Vein endothelial cell (primary cell): ENCODE measurements at places on chromosomes 6 and 20. TPM values are rescaled to one million over a fixed set of nuclear protein-coding genes. Genes with fewer than 3 reads are reported as not detected.

Gene SLC35D3
- not detected in 2 replicates for total RNA-seq

Gene TCP11
- total RNA-seq, result 0.33 TPM in 1 of 2 replicates, not detected in the other

Gene PARD6B
- total RNA-seq, result 0.57 and 0.65 TPM in 2 replicates

Gene ANKRD66
- total RNA-seq, result not detected in 2 replicates

Gene SLC35F1
- under 0.01 TPM in 1 of 2 replicates, not detected in the other for total RNA-seq

Gene FAM209B
- total RNA-seq, result not detected in 2 replicates

Gene VNN1
- total RNA-seq, result 0.29 TPM in 1 of 2 replicates, not detected in the other

Gene MYT1
- not detected in 2 replicates for total RNA-seq

Gene OR12D3
- total RNA-seq, result not detected in 2 replicates

Gene TRIM40
- not detected in 2 replicates for total RNA-seq

Gene MROH8
- total RNA-seq, result 0.98 and 2.1 TPM in 2 replicates

Gene RAB22A
- total RNA-seq, result 14.7 and 18.8 TPM in 2 replicates

Gene USP49
- 3.2 and 3.9 TPM in 2 replicates for total RNA-seq

Gene MUC22
- total RNA-seq, result not detected in 2 replicates

Gene VARS2
- total RNA-seq, result 14.4 and 24.2 TPM in 2 replicates
